HCT116 (cell line): ENCODE measurements at places on chromosomes 3 and 15. TPM values are rescaled to one million over a fixed set of nuclear protein-coding genes. Genes with fewer than 3 reads are reported as not detected.

- H3K27ac ChIP-seq, result no peak overlapping the region
- H3K27me3 ChIP-seq, result no peaks in the 10 kb centered on the region
- no peak for DNase-seq
Measured at GRCh38 chr3:123800362-123800682, 83.8 kb downstream of the MYLK start.

- peaks cover 11% of the 10 kb centered on the region; the same call in 1 of the 2 replicates for H3K27me3 ChIP-seq
- DNase-seq, result no peak
- H3K27ac ChIP-seq, result no peak overlapping the region
- H3K36me3 ChIP-seq, result no peaks in the 10 kb centered on the region
- no peak overlapping the region for H3K4me3 ChIP-seq
- no peaks in the 10 kb centered on the region for H3K4me1 ChIP-seq
Measured at GRCh38 chr3:169278092-169278491, 385.4 kb downstream of the MECOM start.

GRCh38 chr15:63480441-63480821, 24.0 kb upstream of the USP3 start:
- no peaks in the 10 kb centered on the region for H3K27me3 ChIP-seq
- H3K4me3 ChIP-seq, result no peak overlapping the region
- H3K4me1 ChIP-seq, result no peaks in the 10 kb centered on the region
- DNase-seq, result no peak
- no peaks in the 10 kb centered on the region for H3K36me3 ChIP-seq

GRCh38 chr15:99944131-99944530, 210.9 kb upstream of the LYSMD4 start:
- H3K27me3 ChIP-seq, result no peaks in the 10 kb centered on the region
- H3K4me1 ChIP-seq, result no peaks in the 10 kb centered on the region
- no peak for DNase-seq
- H3K4me3 ChIP-seq, result no peak overlapping the region
- no peak overlapping the region for H3K27ac ChIP-seq

DNA sequence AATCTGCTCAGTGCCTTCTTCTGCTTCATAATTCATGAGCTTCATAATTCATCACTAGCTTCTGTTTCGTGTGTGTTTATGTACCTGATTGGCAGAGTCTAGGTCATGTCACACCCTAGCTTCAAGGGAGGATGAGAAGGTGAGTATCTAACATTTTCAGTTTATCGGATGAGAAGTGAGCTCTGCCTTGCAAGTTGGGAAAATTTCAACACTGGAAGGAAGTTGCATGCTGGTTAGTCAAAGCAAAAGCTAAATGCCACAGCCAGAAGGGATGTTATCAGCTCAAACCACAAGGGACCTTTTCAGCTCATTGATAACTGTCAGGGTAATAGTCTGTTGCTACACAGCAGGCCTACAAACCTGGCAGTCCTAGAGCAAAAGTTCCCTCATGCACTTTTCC, 7.3 kb upstream of the TNFSF10 start:
- DNase-seq, result no peak
- no peaks in the 10 kb centered on the region for H3K36me3 ChIP-seq
- no peak overlapping the region for H3K27ac ChIP-seq

DNA sequence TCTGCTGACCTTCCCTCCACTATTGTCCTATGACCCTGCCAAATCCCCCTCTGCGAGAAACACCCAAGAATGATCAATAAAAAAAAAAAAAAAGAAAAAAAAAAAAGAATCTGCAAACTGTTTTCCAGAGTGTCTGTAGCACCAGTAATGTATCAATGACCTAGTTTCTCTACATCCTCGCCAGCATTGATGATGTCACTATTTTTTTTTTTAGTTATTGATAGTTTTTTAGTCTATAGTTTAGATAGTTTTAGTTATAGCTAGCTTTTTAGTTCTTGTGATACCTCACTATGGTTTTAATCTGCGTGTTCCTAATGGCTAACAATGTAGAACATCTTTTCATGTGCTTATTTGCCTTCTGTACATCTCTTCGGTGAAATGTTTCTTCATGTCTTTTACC, 36.1 kb upstream of the XIRP1 start:
- no peaks in the 10 kb centered on the region for H3K36me3 ChIP-seq
- no peak for DNase-seq
- H3K27ac ChIP-seq, result no peak overlapping the region
- H3K4me3 ChIP-seq, result no peak overlapping the region
- H3K4me1 ChIP-seq, result no peaks in the 10 kb centered on the region

- peaks cover 7% of the 10 kb centered on the region; the same call in 1 of the 2 replicates for H3K4me1 ChIP-seq
- H3K4me3 ChIP-seq, result no peak overlapping the region
- H3K36me3 ChIP-seq, result no peaks in the 10 kb centered on the region
- no peaks in the 10 kb centered on the region for H3K27me3 ChIP-seq
- DNase-seq, result no peak
- no peak overlapping the region for H3K27ac ChIP-seq
Measured at GRCh38 chr3:134061401-134061800, 31.7 kb upstream of the SLCO2A1 start.

DNA sequence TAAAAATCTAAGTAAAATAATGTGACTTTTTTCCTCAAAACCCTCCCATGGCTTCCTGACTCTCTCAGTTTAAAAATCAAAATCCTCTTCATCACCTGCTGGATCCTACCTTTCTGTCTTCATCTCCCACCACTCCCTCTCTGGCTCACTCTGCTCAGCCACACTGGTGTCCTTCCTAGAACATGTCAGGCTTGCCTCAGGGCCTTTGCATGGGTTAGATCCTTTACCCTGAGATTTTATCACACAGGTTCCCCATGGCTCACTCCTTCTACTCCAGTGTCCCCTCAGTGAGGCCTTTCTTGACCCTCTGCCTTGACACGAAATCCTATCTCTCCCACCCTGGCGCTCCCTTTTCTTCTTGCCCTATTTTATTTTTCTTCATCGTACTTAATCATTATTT, 141.8 kb downstream of the RPL22L1 start:
- no peaks in the 10 kb centered on the region for H3K4me1 ChIP-seq
- H3K27ac ChIP-seq, result no peak overlapping the region
- H3K36me3 ChIP-seq, result no peaks in the 10 kb centered on the region

DNA sequence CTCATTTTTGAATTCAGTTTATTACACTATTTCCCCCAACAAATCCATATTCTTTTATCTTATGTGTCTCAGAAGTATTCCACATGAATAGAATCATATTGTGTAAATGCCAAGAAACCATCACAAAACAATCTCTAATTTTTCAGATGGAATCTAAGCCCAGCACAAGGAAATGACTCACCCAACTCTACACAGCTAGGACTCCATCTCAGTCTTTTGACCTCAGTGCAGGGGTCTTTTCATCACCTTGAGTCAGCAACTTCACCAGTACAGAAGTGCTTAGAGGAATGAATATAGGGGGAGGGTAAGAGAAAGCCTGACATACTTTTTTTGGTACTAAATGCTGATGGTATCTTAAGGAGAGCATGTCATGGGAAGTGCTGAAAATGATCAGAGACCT, 169.3 kb upstream of the LRRN1 start:
- no peaks in the 10 kb centered on the region for H3K36me3 ChIP-seq
- H3K27ac ChIP-seq, result no peak overlapping the region
- DNase-seq, result no peak
- H3K4me1 ChIP-seq, result no peaks in the 10 kb centered on the region

- H3K4me3 ChIP-seq, result no peak overlapping the region
- no peak overlapping the region for H3K27ac ChIP-seq
- no peaks in the 10 kb centered on the region for H3K36me3 ChIP-seq
- DNase-seq, result no peak
Measured at GRCh38 chr3:42495393-42495792, 7.0 kb upstream of the VIPR1 start.

- no peak for DNase-seq
- no peak overlapping the region for H3K27ac ChIP-seq
- no peak overlapping the region for H3K4me3 ChIP-seq
- peaks cover 25% of the 10 kb centered on the region for H3K4me1 ChIP-seq
Measured at GRCh38 chr15:98856532-98856907, 151.1 kb downstream of the PGPEP1L start.

- H3K27me3 ChIP-seq, result peaks cover 22% of the 10 kb centered on the region
- no peak overlapping the region for H3K27ac ChIP-seq
- no peak overlapping the region for H3K4me3 ChIP-seq
- no peak for DNase-seq
- no peaks in the 10 kb centered on the region for H3K4me1 ChIP-seq
- H3K36me3 ChIP-seq, result no peaks in the 10 kb centered on the region
Measured at GRCh38 chr3:134992586-134992985, 197.5 kb downstream of the EPHB1 start.

- no peaks in the 10 kb centered on the region for H3K27me3 ChIP-seq
- H3K27ac ChIP-seq, result no peak overlapping the region
- no peak overlapping the region for H3K4me3 ChIP-seq
Measured at GRCh38 chr15:44676676-44677075, 13.2 kb upstream of the SPG11 start.

- H3K27ac ChIP-seq, result no peak overlapping the region
- H3K4me3 ChIP-seq, result no peak overlapping the region
- H3K27me3 ChIP-seq, result no peaks in the 10 kb centered on the region
- no peak for DNase-seq
- no peaks in the 10 kb centered on the region for H3K36me3 ChIP-seq
Measured at GRCh38 chr3:148930752-148931151, 60.6 kb upstream of the GYG1 start.

GRCh38 chr15:49855917-49856637, 235.2 kb downstream of the DTWD1 start:
- no peak overlapping the region for H3K4me3 ChIP-seq
- H3K27me3 ChIP-seq, result no peaks in the 10 kb centered on the region
- H3K36me3 ChIP-seq, result no peaks in the 10 kb centered on the region

DNA sequence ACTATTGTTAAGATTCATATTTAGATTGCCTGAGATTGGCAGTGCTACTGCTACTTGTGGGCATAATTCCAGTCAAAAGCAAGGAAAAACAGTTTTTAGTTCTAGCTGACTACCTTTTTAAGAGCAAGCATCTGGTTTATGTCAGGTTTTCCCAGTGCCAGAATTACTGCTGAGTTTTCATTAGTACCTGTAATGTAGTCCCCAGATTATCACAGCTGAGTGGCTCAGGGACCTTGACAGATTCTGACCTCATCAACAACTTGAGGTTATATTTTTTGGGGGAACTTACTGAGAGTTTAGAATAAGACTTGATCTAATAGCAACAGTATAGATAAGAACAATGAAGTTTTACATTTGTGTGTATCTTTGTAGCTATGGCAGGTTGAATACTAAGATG, 31.0 kb downstream of the NXPE3 start:
- H3K4me3 ChIP-seq, result no peak overlapping the region
- H3K27me3 ChIP-seq, result no peaks in the 10 kb centered on the region
- no peaks in the 10 kb centered on the region for H3K4me1 ChIP-seq
- H3K27ac ChIP-seq, result no peak overlapping the region
- no peaks in the 10 kb centered on the region for H3K36me3 ChIP-seq

DNA sequence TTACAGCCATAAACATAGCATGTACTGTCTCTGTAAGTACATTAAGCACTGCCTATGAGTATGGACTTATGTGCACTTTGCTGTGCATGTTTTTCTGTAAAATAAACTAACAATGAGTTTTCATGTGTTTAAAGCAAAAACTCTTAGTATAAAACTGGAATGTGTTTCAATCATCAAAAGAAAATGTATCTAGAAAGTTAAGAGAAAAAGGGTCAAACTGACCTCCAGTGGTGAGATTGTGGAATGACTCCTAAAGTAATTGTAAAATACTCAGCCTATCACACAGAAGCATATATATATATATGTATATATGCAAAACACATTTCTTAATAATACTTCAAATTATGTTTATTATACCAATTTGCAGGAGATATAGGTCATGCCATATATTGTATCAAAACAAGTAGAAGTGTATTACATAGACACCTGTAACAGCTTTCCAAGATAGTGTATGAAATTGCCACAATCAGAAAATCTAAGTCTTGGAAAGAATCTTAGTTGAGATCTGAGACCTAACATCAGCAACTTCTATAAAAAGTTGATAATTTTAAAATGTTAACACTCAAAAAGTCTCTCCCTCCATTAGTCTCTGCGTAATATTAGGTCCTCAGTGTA, 199.6 kb downstream of the FMN1 start:
- H3K27ac ChIP-seq, result no peak overlapping the region
- H3K4me3 ChIP-seq, result no peak overlapping the region
- no peaks in the 10 kb centered on the region for H3K27me3 ChIP-seq
- no peaks in the 10 kb centered on the region for H3K36me3 ChIP-seq
- no peaks in the 10 kb centered on the region for H3K4me1 ChIP-seq

- H3K4me3 ChIP-seq, result no peak overlapping the region
- H3K4me1 ChIP-seq, result no peaks in the 10 kb centered on the region
- H3K36me3 ChIP-seq, result no peaks in the 10 kb centered on the region
- DNase-seq, result no peak
- H3K27me3 ChIP-seq, result peaks cover 7% of the 10 kb centered on the region; the same call in 1 of the 2 replicates
Measured at GRCh38 chr3:4533489-4534443, 40.6 kb downstream of the ITPR1 start.

DNA sequence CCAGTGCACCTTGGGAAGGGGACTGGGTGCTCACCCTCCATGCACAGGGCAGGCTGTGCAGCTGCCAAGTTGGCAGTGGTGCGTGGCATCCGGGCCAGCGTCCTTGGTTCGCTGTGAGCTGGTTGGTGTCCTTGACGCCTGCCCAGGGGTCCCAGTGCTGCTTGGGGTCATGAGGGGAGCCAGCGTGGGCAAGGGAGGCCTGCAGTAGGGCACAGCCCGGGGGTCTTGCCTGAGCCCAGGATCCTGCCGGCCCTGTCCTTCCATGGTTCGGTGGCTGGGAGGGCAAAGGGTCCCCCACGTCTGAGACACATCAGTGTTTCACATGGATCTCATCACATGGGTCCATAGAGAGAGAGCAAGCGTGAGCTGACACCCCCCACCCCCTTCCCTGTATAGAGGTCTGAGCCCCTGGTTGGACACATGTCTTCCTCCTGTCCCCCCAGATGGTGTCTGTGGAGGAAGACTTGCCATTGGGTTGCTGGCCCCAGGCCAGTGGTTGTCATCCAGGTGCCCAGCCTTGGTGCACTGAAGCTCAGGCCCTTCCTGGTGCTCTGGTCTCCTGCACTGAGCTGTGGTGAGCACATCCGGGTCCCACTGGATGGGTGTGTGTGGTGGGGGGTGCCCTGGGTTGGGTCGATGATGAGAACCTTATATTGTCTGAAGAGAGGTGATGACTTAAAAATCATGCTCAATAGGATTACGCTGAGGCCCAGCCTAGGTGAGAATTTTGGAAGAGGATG, 232.3 kb downstream of the SNRPN start:
- no peaks in the 10 kb centered on the region for H3K4me1 ChIP-seq
- H3K4me3 ChIP-seq, result no peak overlapping the region
- H3K36me3 ChIP-seq, result no peaks in the 10 kb centered on the region
- DNase-seq, result no peak
- H3K27ac ChIP-seq, result no peak overlapping the region
- no peaks in the 10 kb centered on the region for H3K27me3 ChIP-seq

The ROPN1 gene
- total RNA-seq, result not detected

The GPR149 gene
- not detected for total RNA-seq

The TEX9 gene
- total RNA-seq, result 5.2 TPM

The PARL gene
- 69.7 TPM for total RNA-seq

The ZNF620 gene
- total RNA-seq, result 10.2 TPM

The ATP13A4 gene
- total RNA-seq, result 0.15 TPM

The CCR8 gene
- total RNA-seq, result not detected
